ENCODE measurements at places on chromosomes 6 and 20. TPM values are rescaled to one million over a fixed set of nuclear protein-coding genes. Genes with fewer than 3 reads are reported as not detected.

MACROD2 gene
- total RNA-seq: not detected

SPDEF gene
- total RNA-seq: not detected

NKX2-4 gene
- not detected for total RNA-seq

LKAAEAR1 gene
- 2.1 TPM for total RNA-seq

TULP1 gene
- total RNA-seq: not detected
